Keratinocyte (primary cell): ENCODE measurements at places on chromosomes 5 and 9.

DNA sequence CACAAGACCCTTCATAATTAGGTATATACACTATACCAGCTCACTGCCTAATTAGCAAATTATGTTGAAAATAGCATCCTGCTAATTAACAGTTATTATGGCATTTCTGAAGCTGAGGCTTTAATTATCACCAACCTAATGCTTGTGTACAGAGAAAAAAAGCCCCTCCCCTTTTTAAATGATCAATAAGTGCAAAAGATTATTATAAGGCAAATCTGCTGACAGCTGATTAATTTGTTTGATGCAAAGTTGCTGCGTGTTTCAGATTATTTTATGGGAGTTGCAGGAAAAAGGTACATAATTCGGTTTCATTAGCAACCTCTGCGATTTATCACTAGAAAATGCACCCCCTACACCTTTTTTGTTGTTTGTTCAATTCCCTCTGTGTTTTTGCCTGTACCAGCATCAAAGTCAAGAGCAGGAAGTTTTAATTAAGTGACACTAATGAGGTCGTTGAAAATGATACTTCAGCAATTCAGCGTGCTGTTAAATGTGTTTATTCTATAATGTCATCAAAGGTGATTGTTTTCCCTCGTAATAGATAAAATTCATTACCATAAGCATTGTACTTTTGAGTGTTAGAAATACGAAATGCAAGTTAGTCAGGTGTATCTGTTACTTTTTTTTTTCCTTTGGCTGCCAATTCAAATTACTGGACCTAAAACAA, 170.0 kb downstream of the EBF1 start:
- no peaks in the 10 kb centered on the region for H3K36me3 ChIP-seq
- H3K4me3 ChIP-seq: no peak overlapping the region
- H3K27me3 ChIP-seq: peaks cover 4% of the 10 kb centered on the region
- DNase-seq: no peak
- no peaks in the 10 kb centered on the region for H3K4me1 ChIP-seq

DNA sequence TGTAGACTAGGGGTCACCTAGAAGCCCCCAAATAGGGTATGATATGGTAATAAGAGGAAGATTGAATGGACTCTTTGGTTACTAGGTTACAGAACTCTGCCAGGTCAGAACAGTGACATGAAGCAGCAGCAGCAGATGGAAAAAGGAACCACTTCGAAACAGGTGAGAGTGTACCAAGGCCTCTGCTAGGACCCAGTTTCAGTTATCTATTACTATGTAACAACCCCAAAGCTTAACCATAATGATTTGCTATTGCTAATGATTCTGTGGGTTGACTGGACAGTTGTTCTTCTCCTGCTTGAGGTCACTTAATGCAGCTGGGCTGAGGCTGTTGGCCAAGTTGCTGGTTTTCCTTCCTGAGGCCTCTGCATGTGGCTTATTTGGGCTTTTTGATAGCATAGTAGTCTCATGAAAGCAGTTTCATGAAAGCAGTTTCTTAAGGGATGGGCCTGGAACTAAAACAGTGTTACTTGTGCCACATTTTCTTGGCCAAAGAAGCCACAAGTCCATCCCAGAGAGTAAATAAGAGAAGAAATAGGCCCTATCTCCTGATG, 17.6 kb downstream of the C9orf43 start:
- H3K27ac ChIP-seq: no peak overlapping the region
- H3K4me3 ChIP-seq: no peak overlapping the region
- no peaks in the 10 kb centered on the region for H3K27me3 ChIP-seq

- H3K4me3 ChIP-seq: no peak overlapping the region
- H3K4me1 ChIP-seq: no peaks in the 10 kb centered on the region
- no peaks in the 10 kb centered on the region for H3K27me3 ChIP-seq
- DNase-seq: no peak
Observed at GRCh38 chr9:112218908-112219307, 43.8 kb upstream of the SUSD1 start.

- H3K36me3 ChIP-seq: no peaks in the 10 kb centered on the region
- peak within 1 kb of the TSS; percentile 74 for H3K4me3 ChIP-seq
- DNase-seq: no peak
- H3K27me3 ChIP-seq: peaks cover 24% of the 10 kb centered on the region
Observed at GRCh38 chr9:84669288-84670137, at the start of gene NTRK2. Gene NTRK2 (plus strand): TSS chr9:84669729. CDS start chr9:84670749, 1,020 bp downstream.

- H3K4me3 ChIP-seq: no peak overlapping the region
- no peaks in the 10 kb centered on the region for H3K4me1 ChIP-seq
- no peak overlapping the region for H3K27ac ChIP-seq
- H3K27me3 ChIP-seq: no peaks in the 10 kb centered on the region
- H3K36me3 ChIP-seq: no peaks in the 10 kb centered on the region
- DNase-seq: no peak
Observed at GRCh38 chr5:96297867-96298266, 135.2 kb downstream of the PCSK1 start.

GRCh38 chr9:76001459-76001858, 111.0 kb downstream of the PCSK5 start:
- H3K27ac ChIP-seq: no peak overlapping the region
- no peaks in the 10 kb centered on the region for H3K27me3 ChIP-seq
- no peaks in the 10 kb centered on the region for H3K36me3 ChIP-seq
- H3K4me3 ChIP-seq: no peak overlapping the region

DNA sequence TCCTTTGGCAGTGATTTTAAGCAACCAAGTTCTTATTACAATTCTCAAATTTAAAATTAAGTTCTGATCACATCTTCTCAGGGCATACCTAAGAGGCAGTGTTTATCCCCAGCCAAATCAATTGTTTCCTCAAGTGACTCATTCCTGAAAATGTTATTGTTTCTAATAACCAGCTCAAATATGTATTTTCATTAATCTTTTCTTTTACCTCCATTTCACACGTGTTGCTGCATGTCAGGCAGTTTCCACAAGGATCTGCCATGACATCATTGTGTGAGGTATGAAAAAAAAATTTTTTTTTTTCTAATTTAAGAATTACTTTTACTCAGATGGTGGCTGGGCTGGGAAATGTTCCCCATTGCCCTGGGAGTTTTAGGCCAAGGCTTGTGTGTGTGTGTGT, 113.0 kb upstream of the NTRK2 start:
- H3K27me3 ChIP-seq: no peaks in the 10 kb centered on the region
- no peaks in the 10 kb centered on the region for H3K36me3 ChIP-seq
- H3K4me3 ChIP-seq: no peak overlapping the region
- H3K4me1 ChIP-seq: peaks cover 6% of the 10 kb centered on the region
- DNase-seq: no peak
- H3K27ac ChIP-seq: no peak overlapping the region

DNA sequence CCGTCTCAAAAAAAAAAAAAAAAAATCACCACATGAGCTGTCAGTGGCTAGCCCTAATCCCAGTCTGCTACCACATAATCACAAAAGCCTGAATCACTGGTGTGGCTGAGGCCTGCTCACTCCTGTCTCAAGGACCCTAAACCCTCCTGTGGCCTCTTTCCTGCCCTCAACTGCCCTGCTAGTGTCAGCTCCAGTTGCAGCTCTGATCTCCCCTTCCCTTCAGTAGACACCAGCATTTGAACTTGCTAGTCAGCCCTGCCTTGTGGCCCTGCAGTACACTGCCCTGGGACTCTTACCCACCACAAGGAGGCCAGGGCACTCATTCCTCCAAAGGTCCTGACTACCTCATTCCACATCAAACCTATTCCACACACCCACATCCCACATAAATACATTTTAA, 9.5 kb upstream of the P4HA2 start:
- H3K4me1 ChIP-seq: peaks cover 12% of the 10 kb centered on the region
- no peaks in the 10 kb centered on the region for H3K36me3 ChIP-seq
- no peaks in the 10 kb centered on the region for H3K27me3 ChIP-seq
- no peak overlapping the region for H3K27ac ChIP-seq
- no peak overlapping the region for H3K4me3 ChIP-seq

DNA sequence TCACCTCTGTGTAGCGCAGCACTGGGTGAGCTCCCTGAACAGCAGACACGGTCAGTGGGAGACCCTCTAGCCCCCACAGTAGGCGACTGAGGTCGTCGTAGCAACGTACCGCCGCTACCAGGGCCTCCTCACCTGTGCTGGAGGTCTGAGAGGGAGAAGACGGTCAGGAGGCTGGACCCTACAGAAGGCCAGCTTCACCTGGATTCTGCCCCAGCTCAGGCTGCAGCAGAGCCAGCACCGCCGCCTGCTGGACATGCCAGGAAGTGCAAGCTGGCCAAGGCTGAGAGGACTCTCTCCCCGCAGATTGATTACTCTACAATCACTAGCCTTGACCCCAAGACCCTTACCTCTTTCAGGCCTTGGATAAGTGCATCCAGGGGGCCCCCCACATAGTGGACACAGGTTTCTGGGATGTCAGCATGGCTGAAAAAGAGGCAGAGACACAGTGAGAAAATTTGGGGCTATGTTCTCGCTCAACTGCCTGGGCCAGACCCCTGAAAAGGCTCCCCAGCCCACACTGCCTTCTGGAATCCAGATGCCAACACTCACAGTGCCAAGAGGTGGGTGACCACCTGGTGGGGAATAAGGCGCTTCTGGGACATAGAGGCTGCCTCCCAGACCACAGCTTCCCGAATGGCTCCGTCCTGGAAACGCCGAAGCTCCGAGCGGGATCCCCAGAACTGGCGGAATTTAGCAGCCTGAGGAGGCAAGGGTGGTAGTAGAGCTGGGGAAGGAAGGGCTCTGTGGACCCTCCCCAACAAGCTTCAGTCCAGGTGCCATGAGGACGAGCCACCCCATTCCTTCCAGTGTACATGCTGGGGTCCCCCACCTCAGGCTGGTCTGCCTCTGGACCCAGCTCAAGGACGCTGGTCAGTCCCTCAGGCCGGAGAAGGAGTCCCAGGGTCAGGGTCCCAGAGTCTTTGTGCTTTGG, 6.9 kb downstream of the NOL6 start:
- peaks cover 53% of the 10 kb centered on the region for H3K4me1 ChIP-seq
- H3K4me3 ChIP-seq: no peak overlapping the region
- no peaks in the 10 kb centered on the region for H3K27me3 ChIP-seq
- no peak for DNase-seq
- H3K27ac ChIP-seq: no peak overlapping the region

GRCh38 chr9:31736581-31737179, 647.8 kb upstream of the ACO1 start:
- no peak overlapping the region for H3K27ac ChIP-seq
- no peaks in the 10 kb centered on the region for H3K27me3 ChIP-seq
- no peaks in the 10 kb centered on the region for H3K36me3 ChIP-seq
- no peaks in the 10 kb centered on the region for H3K4me1 ChIP-seq

DNA sequence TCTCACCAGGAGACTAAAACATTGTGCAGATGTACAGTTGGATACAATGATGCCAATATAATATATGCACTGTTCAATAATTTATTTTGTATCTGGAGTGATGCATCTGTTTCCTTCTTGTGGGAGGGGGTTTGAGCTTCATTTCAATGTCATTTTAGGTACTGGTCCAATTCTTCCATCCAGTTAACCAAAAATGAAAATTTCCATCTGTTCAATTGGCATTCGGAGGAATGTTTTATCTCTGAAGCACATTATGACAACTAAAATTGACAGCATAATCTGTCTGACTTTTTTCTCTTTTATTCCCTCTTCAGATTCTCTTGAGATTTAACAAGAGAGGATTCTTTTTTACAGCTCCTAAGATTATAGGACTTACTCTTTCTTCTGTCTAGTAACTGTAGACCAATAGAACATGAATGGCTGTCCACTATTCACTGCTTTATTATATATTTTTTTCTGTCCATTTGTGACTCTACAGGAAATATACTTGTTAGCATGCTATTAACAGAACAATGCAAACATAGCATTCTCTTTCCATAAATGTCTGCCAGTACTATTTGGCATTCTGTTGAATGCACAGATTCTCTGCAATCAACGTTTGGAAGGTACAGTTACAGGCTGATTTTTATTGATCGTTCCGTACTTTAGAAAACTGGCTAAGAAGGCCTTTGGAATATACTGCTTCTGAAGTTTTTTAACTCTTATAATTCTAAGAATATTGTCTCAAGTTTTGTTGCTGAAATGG, 57.8 kb downstream of the NDUFAF2 start:
- no peak overlapping the region for H3K27ac ChIP-seq
- H3K4me1 ChIP-seq: peaks cover 5% of the 10 kb centered on the region
- no peaks in the 10 kb centered on the region for H3K36me3 ChIP-seq
- H3K4me3 ChIP-seq: no peak overlapping the region

DNA sequence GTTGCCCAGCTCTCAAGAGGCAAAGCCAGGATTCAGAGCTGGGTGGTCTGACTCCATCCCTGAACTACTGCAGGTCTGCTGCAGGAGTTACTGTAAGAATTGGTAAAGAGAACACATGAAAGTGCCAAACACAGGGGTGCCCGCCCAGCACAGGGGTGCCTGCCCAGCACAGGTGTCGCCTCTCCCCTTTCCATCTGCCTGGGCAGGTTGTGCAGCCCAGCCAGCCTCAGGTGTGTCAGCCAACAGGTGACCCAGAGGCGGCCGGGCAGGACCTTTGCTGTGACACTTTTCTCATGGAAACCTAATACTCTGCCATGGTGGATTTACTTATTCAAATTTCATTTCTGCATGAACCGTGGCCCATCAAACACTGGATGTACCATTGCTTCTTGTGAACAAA, 289.7 kb upstream of the IRX4 start:
- H3K27me3 ChIP-seq: peaks cover 13% of the 10 kb centered on the region
- no peak overlapping the region for H3K27ac ChIP-seq
- H3K36me3 ChIP-seq: no peaks in the 10 kb centered on the region

DNA sequence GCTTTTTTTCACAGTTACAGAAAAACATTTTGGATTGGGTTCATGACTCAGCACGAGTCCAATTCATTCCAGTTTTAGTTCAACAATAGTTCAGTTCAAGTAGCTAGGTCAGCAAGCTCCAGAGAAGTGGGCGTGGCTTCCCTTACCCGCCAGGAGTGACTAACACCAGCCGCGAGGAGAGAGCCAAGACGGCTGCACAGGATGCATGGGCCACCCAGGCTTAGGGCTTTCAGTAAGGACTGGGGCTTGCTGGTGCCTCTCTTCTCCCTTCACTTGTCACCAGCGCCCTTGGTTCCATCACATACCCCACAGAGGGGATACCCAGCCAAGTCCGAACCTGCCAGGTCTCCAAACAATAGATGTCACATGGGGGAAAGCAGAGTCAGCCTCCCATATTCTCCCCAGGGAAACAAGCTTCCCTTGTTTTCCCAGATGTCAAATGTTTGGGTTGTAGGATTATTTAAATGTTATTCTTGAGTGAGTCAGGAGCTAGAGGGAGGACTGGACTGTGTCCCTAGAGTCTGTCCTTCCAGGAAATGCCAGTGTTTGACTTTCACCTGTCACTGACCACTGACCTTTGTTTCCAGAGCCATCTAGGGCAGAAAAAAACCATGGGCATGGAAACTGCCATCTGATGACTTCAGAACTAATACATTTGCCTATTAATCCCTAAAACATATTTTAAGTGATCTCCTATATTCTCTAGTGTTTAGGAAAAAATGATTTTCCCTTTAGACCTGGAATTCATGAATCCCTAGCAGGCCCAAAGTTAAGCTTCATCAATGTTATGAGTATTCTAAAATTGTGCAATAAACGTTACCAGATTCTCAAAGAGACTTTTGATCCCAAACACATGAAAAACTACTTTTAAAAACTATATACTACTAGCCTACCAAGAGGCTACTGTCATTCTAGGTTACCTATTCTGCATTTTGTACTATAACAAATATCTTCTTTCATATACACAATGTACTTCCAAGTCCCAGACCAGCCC, 51.9 kb downstream of the NIPAL4 start:
- H3K27ac ChIP-seq: no peak overlapping the region
- H3K4me3 ChIP-seq: no peak overlapping the region
- no peaks in the 10 kb centered on the region for H3K27me3 ChIP-seq
- H3K36me3 ChIP-seq: peaks cover 11% of the 10 kb centered on the region
